Ascending aorta (tissue), 2 donors: ENCODE measurements at places on chromosomes 4 and X. TPM values are rescaled to one million over a fixed set of nuclear protein-coding genes. Genes with fewer than 3 reads are reported as not detected.

OPN1MW2 gene
- total RNA-seq = not detected

DNA sequence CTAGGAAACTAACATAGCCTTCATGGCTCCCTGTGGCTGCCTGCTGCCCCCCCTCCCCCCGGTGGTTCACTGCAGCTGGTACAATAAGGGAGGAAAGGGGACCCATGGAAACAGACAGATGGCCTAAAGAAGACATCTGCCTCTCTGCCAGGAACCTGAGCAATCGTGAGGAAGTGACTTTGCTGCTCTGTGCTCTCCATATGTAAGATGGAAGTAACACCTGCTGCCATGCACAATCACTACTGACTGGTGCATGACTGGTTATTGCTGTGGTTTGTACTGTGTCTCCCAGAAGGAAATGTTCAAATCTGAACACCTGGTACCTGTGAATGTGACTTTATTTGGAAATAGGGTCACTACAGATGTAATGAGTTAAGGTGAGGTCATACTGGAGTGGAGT lies 43.6 kb downstream of the CD99L2 start:
- DNase-seq = no peak

DNA sequence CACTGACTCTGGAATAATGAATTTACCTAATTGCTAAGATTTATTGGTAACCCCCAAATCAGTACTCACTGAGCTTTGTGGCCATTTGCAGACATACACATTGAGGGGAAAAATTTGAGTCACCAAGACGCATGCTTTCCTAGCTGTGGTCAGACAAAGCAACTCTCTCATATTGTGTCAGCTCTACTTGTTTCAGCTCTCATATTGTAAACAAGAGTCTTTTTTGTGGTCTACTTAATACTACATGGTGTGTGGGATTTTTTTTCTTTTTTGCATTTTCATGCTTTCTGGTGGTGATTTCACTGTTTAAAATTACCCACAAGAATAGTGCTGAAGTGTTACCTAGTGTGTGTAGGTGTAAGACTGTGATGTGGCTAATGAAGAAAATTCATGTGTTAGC lies 428.2 kb upstream of the GALNT7 start:
- DNase-seq = no peak

- no peak for DNase-seq
Observed at GRCh38 chr4:114040319-114041116, 61.1 kb upstream of the ARSJ start.

- DNase-seq = no peak
Observed at GRCh38 chr4:140675599-140676231, 80.5 kb downstream of the TBC1D9 start.

RNF150 gene
- 31.2 TPM for total RNA-seq

DNA sequence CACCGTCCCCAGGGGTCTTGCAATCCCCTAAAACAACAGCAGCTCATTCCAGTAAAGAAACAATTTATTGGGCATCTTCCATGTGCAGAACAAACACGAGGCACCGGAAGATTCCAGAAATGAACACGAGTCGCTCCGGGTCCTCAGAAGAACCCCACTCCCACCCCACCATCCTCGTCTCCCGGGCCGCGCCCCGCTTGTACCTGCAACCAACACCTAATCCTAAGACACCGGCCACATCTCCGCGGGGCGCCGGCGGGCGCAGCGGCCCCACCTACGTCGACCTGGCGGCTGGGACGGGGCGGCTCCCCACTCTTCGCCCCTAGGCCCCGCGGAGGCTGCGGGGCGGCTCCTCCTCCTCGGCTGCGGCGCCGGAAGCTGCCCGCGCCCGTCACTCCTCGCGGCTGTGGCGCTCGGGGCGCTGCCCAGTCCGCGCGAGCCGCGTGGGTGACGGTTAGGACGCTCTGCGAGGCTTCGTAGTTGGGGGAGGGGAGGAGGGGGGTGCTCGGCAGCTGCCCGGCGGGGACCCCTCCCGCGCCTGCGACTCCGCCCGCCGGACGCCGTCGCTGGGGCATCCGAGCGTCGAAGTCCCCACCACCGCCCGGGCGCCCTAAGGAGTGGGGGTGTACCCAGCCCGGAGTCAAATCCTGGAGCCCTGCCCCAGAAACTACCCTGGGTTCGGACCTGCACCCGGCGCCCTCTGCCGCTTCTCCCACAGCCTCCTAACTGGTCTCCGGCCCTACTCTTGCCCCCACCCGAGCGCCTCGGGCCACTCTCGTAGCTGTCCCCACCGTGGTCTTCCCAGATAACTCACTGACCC lies at the start of gene CCDC158:
Gene CCDC158, minus strand, starts transcription at position 380 of the 820 bp plus-strand sequence. CDS start 17,934 bp downstream, outside the sequence.
- DNase-seq = no peak

ADH1C gene
- total RNA-seq = 4.6 TPM

GRCh38 chr4:41943506-41943905 lies 8.3 kb downstream of the TMEM33 start:
- DNase-seq = no peak

GRCh38 chr4:150867148-150867547 lies 147.9 kb downstream of the LRBA start:
- DNase-seq = no peak

DNA sequence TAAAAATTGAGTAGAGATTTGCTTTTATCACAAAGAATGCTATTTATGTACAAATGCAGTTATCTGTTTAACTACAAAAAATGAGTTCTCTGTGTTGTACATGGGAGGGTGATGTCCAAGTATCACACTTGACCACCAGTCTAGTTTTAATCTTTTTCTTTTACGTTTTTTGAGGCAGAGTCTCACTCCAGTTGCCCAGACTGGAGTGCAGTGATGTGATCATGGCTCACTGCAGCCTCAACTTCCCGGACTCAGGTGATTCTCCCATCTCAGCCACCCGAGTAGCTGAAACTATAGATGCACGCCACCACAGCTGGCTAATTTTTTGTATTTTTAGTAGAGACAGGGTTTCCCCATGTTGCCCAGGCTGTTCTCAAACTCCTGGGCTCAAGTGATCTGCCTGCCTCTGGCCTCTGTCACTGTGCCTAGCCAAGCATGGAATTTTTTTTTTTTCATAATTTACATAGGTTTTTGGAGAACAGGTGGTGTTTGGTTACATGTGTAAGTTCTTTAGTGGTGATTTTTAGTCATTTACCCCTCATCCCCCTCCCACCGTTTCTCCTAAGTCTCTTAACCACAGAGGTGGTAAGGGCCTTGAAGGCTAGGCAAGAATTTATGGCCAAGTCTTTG lies 47.9 kb upstream of the RPA4 start:
- DNase-seq = no peak

GRCh38 chrX:15146515-15146914 lies 123.4 kb downstream of the ASB9 start:
- no peak for DNase-seq

FAM184B gene
- not detected for total RNA-seq

GRCh38 chr4:147607471-147607870 lies 9.7 kb upstream of the TMEM184C start:
- DNase-seq = no peak

H2BW2 gene
- total RNA-seq = not detected

DNA sequence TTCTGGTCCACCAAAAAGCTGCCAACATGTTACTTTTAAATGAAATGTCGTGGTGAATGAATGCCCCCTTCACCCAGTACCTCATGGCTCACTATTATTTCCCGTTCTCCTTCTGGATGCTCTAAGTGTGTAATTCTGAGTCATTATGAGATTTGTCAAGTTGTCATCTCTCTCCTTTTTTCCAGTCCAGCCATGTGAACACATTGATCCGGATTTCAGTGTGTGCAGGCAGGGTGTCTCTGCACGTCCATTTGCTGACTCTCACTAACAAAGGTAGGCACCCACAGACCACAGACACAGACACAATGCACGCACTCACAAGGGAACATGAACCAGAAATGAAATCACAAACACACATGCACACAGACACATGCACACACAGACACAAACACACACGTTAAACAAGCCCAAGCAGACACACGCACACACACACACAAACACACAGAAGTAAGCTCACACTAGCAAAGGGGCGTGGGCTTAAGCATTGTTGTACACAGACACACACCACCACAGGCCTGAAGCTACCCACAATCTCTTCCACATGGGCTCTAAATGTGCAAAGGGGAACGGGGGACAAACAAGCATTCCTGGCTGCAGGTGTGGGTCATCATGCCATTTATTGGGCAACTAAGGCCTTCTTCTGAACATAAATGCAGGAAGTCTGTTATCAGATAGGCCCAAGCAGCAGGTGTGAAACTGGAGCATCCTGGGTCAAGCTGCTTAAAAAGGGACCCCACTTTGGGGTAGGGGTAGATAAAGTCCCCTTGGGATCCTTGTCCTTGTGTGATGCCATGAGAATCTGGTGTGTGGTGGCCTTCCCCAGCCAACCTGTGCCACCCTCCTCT lies 58.1 kb downstream of the NBDY start:
- DNase-seq = peak; percentile 52

- DNase-seq = no peak
Observed at GRCh38 chr4:92872604-92873003, 568.8 kb downstream of the GRID2 start.

- DNase-seq = no peak
Observed at GRCh38 chr4:15894921-15895916, 43.3 kb downstream of the FGFBP1 start.

DNA sequence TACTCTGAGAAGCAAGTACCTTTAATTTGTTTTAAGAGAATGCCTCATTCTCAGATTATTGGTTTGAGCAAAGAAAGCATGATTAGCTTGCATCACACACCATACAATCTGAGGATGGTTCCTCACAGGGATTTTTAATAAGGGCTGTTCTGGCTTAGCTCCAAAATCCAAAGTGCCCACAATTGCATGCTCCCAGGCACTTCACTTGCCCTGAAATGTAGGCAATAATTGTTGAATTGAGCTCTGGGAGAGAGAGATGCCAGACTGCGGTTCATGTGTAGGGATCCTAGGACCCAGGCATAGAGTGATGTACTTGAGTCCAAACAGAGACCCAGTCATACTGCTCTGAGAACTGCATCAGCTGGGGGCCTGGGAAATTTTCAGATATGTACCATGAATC lies 358.4 kb upstream of the CXorf51B start:
- DNase-seq = no peak

DNA sequence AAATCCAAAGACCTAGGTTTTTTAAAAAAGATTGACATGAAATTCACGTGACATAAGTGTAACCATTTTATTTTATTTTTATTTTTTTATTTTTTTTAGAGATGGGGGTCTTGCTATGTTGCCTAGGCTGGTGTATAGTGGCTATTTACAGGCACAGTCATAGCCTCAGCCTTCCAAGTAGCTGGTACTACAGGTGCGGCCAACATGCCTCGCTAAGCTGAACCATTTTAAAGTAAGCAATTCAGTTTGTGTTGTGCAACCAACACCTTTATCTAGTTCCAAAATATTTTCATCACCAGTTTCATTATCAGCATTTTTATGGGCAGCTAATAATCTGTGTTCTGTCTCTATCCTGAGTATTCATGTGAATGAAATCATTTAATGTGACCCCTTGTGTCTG lies 107.5 kb upstream of the ENPEP start:
- no peak for DNase-seq

DNA sequence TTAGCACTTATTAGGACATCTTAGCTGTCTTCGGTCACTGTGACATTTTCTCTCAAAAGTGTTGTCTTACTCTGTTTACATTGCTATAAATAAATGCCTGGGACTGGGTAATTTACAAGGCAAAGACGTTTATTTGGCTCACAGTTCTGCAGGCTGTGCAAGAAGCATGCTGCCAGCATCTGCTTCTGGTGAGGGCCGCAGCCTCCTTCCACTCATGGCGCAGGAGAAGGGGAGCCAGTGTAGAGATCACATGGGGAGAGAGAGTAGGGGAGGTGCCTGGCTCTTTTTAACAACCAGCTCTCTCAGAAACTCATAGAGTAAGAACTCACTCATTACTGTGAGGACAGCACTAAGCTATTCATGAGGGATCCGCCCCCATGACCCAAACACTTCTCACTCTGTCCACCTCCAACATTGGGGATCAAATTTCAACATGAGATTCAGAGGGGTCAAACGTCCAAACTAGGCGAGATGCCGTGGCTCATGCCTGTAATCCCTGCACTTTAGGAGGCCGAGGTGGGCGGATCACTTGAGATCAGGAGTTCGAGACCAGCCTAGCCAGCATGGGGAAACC lies 43.5 kb upstream of the HERC6 start:
- no peak for DNase-seq

DNA sequence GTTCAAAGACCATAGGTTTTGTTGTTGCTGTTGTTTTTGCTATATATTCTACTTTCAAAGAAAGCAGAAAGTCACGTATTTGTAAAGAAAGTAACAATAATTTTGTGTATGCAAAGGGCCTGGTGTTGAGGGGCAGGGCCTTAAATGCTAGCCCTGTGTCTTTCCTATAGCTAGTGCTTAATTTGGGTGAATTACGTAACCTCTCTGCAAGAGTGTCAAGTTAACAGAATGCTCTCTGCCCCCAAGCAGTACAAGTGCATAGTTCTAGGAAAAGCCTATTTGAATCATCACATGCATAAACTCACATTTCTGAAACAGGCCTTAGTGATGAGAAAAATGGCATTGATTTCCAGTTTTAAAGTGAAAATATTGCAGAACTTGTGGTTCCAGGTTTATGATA lies 663.6 kb downstream of the STIM2 start:
- DNase-seq = no peak

FMR1NB gene
- total RNA-seq = not detected

- DNase-seq = no peak
Observed at GRCh38 chr4:127604949-127605709, 27.6 kb upstream of the INTU start.

RASGEF1B gene
- total RNA-seq = 8.4 TPM

CLIC2 gene
- 34.3 TPM for total RNA-seq

GRCh38 chr4:48082956-48083355 lies 51.1 kb downstream of the TXK start:
- DNase-seq = no peak

HOPX gene
- total RNA-seq = 54.2 TPM

DNA sequence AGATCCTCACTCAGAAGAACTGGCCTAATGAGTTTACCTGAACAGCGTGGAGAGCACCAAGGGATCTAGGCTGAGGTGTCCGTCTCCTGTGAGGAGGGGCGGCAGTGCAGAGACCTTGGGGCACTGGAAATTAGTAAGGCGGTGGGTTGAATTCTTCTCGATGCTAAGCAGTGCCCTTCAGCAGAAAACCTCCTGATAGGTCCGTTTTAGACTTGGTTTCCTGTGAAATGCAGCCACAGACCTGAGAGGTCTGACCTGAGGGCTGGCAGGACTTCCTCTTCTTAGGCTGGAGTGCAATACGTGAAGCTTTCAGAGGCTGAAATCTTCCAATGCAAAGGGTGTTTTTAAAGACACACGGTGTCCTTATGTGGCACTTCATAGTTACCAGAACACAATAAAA lies at the start of gene CLNK:
Gene CLNK, minus strand, starts transcription at position 138 of the 400 bp plus-strand sequence. CDS start 16,899 bp downstream, outside the sequence.
- no peak for DNase-seq

GRCh38 chr4:139163806-139164206 lies 13.2 kb downstream of the ELF2 start:
- DNase-seq = no peak

- DNase-seq = no peak
Observed at GRCh38 chr4:25552580-25553271, 102.9 kb upstream of the SLC34A2 start.

- no peak for DNase-seq
Observed at GRCh38 chrX:13396924-13397323, 77.1 kb upstream of the ATXN3L start.

- no peak for DNase-seq
Observed at GRCh38 chrX:18639280-18639679, 32.6 kb downstream of the RS1 start.

RBM46 gene
- not detected for total RNA-seq
